ENCODE measurements at places on chromosomes 1 and 21.

- peak; percentile 21 for DNase-seq
Measured at GRCh38 chr1:8015036-8015808, 10.9 kb downstream of the ERRFI1 start.

GRCh38 chr1:236130372-236130771 lies 12.0 kb upstream of the GPR137B start:
- DNase-seq = no peak

GRCh38 chr1:236302941-236303340 lies 21.2 kb upstream of the ERO1B start:
- no peak for DNase-seq

DNA sequence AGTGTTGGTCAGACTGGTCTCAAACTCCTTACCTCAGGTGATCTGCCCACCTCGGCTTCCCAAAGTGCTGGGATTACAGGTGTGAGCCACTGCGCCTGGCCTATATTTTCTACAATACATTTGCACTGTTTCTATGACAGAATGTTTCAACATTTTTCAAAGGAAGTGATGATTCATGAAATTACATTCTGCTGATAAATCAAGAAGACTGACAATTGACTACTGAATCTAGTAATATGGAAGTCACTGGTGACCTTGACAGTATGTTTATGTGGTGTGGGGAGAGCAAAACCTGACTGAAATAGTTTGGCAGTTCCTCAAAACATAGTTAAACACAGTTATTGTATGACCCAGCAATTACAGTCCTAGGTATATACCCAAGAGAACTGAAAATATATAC lies 18.1 kb downstream of the LRIF1 start:
- no peak for DNase-seq

- DNase-seq = no peak
Measured at GRCh38 chr1:207631137-207631536, 13.8 kb upstream of the CR1L start.

GRCh38 chr1:211650904-211651303 lies 24.5 kb downstream of the NEK2 start:
- no peak for DNase-seq

GRCh38 chr1:154295408-154296235 lies 23.2 kb downstream of the HAX1 start:
- no peak for DNase-seq

- DNase-seq = no peak
Measured at GRCh38 chr1:28845786-28846543, 34.0 kb downstream of the OPRD1 start.

DNA sequence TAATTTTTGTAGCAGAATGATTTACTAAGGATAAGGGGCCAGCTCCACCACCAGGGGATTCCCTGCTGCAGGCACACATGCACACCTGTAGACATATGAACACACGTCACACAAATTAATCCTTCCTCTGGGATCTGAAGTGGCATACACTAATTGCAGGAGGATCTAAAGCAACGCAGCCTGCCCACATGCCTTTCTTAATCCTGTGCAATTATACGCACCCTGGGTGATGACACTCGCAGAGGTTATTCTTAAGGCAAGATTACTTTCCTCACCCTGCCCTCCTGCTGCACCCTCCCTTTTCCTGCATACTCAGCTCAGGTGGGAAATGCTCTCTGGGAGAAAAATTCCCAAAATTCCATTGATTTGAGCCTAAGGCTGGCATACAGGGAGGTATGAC lies 7.5 kb upstream of the LORICRIN start:
- no peak for DNase-seq

GRCh38 chr1:63729227-63729620 lies 44.6 kb upstream of the ROR1 start:
- DNase-seq = no peak

- DNase-seq = no peak
Measured at GRCh38 chr1:59223989-59224634, 72.8 kb upstream of the FGGY start.

- DNase-seq = no peak
Measured at GRCh38 chr1:215637041-215637573, 70.0 kb downstream of the KCTD3 start.

GRCh38 chr1:111719674-111720132 lies 19.5 kb downstream of the INKA2 start:
- no peak for DNase-seq

GRCh38 chr1:45802343-45803298 lies 791 bp upstream of the MAST2 start:
- DNase-seq = no peak

- no peak for DNase-seq
Measured at GRCh38 chr1:36327421-36328087, 4.1 kb upstream of the EVA1B start.

DNA sequence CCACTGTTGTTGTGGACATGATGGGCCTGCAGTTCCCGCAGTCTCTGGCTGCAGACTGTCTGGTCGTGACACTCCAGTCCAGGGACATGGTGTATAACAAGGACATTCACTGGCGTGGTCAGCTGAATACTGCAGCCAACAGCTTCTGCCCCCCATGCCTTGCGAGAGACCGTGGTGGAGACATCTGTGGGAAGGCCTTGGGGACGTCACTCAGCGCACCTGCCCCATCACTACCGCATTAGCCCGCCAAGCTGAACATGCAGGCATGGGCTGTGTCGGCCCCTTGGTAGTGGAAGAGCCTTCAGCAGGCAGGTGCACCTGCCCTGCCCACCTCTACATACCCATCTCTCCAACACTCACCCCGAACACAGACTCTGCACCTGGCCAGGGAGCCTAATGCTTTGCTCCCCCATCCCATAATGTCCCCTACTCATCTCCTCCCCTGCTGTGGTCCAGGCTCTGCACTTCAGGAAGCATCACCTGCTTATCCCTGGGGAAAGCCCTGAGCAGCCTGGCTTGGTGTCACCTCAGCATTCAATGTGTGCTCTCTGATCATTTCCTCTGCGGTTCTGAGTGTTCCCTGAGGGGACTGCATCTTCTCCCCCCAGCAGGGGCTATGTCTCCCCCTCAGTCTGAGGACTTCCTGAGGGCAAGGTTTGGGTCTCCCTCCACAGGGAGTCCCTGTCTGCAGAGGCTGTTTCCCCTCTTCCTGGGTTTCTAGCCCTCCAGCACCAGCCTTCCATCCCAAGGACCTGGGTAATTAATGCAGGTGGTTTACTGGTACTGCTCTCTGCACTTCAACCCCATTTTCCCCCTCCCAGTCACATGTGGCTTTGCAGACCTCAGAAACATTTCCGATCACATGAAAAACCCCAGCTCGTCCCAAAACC lies 3.2 kb downstream of the PGLYRP4 start:
- no peak for DNase-seq

GRCh38 chr1:40404670-40405462 lies 31.3 kb downstream of the SMAP2 start:
- peak; percentile 26 for DNase-seq

DNA sequence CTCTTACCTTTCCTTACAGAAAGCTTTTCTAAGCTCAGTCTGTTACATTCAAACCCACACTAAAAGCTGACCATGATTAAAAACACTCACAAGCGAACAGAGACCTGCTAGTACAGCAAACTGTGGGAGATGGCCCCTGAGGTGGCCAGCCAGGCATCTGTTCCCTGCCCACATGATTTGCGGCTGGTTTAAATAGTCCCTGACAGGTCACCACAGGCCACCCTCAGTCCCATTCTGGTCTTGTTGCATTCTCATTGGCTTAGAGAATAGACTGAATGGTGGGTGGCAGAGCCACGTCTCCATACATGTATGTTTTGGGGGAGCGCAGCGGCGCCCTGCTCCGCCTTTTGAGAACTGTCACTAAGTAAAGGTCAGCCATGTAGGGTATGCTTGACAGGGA lies 2.3 kb upstream of the ACTA1 start:
- DNase-seq = no peak

DNA sequence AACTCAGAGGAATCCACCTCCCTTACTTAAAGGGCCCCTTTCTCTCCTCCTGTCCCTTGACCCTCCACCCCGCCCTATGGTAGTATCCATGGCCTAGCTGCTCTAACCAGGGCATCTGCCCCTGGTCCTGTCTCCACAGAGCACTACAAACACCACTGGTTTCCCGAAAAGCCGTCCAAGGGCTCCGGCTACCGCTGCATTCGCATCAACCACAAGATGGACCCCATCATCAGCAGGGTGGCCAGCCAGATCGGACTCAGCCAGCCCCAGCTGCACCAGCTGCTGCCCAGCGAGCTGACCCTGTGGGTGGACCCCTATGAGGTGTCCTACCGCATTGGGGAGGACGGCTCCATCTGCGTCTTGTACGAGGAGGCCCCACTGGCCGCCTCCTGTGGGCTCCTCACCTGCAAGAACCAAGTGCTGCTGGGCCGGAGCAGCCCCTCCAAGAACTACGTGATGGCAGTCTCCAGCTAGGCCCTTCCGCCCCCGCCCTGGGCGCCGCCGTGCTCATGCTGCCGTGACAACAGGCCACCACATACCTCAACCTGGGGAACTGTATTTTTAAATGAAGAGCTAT lies 1.7 kb downstream of the BTG2 start:
- no peak for DNase-seq

DNA sequence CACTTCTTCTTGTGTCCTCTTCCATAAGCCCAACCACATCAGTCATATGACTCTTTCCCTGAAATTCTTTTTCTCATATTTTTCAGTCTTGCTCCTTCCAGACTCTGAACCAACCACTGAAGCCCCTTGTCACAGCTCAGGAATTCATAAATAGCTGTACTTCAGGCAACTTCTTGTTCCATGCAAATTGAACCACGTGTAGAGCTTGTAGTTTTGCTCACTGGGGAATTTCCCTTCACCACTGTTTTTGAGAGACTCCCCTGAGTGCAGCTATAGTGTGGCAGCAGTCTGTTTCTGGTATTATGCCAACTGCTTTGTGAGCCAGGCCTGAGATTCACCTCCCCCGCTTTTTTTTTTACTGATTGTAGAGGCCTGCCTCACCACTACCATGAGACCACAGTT lies 150.3 kb upstream of the SPAG17 start:
- DNase-seq = no peak

DNA sequence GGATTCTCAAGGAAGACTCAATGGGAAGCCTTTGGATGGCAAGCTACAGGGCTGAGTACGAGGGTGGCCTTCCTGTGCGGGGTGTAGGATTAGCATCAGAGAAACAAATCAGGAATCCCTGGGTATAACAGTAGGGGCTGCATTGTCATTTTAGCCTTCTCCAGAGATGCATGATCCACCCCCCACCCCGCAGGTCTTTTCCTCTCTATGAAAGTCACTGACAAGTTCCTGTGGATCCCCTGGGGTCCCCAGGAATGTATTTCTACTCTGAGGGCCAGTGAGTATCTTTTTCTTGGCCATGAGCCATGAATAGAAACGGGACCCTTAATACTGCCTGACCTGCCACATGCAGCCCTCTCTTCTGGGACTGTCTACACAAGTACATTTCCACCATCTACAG lies 473.0 kb upstream of the VAMP3 start:
- DNase-seq = no peak

DNA sequence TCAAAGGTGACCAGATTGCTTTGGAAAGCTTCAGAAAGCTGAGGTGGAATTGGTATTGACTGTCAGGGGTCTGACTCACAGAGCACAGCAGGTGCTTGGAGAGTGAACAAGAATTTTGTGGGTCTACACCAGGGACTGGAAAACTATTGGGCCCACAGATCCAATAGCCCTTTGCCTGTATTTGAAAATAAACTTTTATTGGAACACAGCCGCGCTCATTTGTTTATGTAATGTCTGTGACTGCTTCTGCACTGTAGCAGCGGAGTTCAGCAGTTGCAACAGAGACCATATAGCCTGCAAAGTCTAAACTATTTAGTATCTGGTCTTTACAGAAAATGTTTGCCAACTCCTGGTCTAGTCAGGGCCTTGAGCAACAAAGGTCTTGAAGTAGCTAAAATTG lies 315.6 kb downstream of the NFIA start:
- DNase-seq = no peak

DNA sequence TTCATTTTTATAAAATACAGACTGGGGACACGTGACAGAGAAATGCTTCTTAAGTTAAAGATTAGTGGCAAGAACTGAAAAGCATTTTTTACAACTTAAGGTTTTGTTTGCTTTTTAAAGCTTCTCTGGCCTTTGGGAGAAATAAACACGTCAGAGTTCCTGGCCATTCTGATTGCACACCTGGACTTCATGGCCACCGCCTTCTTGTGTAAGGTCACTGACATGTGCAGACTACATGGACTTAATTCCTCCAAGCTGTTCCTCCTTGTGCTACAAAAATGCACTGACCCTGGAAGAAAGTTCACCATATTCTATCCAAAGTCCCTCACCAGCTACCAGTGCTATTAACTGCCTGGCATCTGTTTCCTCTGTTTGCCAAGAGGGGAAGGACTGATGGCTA lies 56.1 kb downstream of the GADD45A start:
- DNase-seq = no peak

DNA sequence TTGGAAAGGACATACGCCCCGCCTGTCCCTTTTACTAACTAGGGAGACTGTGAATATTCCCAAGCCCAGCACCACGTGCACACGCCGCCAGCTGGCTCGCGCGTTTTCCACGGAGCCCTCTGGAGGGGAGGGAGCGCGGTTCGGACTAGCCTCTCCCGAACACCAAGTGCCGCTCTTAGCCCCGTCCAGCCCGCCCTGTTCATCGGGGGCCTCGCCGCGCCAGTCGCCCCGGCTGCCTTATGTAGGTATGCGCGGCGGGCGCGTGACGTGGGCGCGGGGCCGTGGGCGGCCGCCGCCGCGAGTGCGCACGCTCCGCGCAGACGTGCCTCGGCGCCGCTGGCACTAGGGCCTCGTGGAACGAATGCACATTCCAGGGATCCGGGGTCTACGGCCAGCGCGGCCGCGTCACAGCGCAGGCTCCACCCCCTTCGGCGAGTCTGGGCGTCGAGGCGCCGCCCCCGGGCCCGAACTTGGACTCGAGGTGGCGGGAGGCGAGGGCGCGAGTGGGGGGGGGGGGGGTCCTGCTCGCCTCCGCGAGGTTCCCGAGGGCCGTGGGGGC lies 767 bp upstream of the IRF2BP2 start:
- DNase-seq = peak; percentile 87

DNA sequence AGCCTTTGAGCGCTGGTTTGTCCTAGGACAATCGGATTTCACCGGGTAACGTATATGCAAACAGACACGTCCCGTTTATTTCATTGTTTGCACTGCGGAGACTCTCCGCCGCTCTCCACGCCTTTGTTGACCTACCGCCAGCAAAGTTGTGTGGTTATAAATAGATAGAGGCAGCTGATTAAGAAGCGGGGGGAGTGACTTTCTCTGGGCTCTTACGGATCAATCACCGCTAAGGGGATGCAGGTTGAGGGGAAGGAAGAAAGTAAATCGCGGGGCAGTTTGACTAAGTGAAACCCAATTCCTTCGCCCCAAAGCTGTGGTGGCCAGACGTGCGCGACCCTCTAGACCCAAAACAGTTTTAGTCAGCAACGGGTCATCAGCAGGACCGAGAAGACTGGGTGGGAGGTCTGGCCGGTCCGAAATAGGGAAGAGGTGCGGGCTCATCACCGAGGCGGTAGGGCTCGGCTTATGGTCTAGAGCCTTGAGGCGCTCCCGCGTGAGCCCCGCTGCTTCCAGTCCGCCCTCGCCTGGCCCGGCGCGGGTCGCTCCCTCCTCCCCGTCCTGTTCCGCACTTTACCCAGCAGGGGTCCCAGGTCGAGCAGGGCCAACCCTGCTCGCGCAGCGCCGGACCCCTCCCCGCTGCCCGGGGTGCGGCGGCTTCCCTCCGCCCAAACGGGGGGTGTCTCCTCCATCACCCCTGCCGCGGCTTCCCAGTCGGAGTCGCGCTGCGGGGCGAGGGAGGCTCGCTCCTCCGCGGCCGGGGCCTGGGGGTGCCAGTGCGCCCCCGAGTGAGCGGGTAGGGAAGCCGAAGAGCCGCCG lies 120.8 kb upstream of the RRP15 start:
- no peak for DNase-seq

- DNase-seq = no peak
Measured at GRCh38 chr1:31839662-31840343, 24.0 kb upstream of the SPOCD1 start.
